ENCODE measurements at places on chromosomes 11 and 22.

DNA sequence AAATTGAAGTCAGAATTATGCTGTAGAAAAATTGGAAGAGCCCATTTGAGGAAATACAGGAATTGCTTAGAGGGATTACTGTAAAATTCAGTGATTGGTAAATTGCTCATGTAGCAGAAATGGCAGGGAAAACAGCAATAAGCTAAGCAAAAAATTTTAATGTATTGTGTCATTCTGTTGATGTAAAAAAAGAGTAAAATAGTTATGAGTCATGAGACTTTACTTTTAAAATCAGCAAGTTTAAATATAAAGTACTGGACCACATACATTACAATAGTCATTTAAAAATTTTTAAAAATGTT lies 10.4 kb downstream of the PDHX start:
- DNase-seq: no peak

GRCh38 chr11:58845386-58845785 lies 882 bp upstream of the GLYATL2 start:
- DNase-seq: no peak

- DNase-seq: no peak
These were observed 137.8 kb upstream of the BDNF start for GRCh38 chr11:27837895-27838563.

DNA sequence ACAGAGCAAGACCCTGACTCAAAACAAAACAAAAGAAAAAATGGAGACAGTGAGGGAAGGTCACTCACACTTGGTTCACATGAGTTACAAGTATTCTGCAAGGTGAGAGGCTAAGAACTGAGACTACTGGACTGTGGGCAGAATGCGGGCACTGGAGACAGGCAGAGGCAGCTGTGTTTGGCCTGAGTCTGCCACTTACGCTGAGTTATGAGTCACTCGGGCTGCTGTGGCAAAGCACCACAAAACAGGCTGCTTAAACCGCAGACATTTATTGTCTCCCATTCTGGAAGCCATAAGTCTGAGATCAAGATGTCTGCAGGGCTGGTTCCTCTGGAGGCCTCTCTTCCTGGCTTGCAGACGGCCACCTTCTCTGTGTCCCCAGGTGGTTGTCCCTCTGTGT lies 122.8 kb downstream of the SHANK2 start:
- no peak for DNase-seq

- no peak for DNase-seq
These were observed 194.3 kb upstream of the ANO3 start for GRCh38 chr11:26137651-26138050.

- no peak for DNase-seq
These were observed 17.2 kb upstream of the TAB1 start for GRCh38 chr22:39382410-39382809.

DNA sequence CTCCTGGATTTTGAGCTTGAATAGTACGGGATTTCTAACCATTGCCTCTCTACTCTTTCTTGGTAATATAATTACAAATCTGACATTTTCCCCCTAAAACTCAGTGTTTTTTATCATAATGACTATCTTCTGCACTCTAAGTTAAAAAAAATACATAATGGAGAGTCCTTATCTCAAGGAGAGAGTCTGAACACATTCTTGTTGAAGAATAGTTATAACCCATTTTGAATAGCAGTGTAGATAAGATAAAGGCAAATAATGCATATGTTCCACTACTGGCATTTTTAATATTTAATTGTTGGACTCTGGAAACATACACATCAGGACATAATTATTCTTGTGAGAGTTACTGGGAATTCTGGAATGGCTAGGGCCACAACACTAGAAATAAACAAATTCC lies 456.5 kb upstream of the ANO5 start:
- DNase-seq: no peak

DNA sequence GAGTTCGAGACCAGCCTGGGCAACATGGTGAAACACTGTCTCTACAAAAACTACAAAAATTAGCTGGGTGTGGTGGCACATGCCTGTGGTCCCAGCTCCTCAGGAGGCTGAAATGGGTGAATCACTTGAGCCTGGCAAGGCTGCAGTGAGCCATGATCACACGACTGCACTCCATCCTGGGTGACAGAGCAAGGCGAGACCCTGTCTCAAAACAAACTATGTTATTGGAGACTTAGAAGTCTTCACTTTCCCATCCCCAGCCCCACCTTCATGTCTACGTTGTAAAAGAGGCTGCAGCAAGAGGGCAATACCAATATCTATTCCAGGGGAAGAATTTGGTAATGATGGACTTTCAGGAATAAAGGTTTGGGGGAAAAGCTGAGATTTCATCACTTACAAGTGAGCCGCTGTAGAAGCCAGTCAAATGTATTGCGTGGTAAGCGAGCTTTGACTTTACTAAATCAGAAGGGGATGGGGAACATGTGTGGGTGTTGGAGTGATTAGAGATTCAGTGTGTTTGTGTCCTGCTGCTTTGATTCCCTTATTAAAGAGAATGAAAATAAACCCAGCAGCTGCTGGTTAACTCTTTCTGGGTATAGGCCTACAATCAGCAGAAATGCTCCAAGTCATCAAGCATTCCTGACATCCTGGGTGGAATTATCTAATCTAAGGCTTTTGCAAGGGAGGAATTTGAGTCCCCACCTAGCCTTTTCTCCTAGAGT lies 53.7 kb downstream of the UBASH3B start:
- DNase-seq: no peak

DNA sequence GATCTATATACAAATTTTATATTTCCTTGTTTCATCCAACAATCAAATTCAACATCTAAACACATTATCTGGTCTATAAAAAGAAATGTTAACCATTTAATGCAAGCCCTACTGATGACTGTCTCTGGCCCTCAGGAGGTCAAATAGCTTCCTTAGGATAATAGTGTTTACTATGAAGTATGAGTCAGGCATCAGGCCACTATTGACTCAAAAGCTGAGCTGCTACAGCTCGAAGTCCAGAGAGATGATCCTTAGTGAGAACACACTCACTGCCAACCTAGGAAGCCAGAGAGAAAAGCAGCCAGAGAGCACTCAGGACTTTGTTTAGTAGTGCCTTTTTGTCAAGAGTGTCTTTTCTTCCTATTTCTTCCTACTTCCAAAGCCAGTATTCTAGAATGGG lies 171.8 kb downstream of the SOX6 start:
- no peak for DNase-seq

- no peak for DNase-seq
These were observed 7.5 kb upstream of the PPARA start for GRCh38 chr22:46142548-46143490.

DNA sequence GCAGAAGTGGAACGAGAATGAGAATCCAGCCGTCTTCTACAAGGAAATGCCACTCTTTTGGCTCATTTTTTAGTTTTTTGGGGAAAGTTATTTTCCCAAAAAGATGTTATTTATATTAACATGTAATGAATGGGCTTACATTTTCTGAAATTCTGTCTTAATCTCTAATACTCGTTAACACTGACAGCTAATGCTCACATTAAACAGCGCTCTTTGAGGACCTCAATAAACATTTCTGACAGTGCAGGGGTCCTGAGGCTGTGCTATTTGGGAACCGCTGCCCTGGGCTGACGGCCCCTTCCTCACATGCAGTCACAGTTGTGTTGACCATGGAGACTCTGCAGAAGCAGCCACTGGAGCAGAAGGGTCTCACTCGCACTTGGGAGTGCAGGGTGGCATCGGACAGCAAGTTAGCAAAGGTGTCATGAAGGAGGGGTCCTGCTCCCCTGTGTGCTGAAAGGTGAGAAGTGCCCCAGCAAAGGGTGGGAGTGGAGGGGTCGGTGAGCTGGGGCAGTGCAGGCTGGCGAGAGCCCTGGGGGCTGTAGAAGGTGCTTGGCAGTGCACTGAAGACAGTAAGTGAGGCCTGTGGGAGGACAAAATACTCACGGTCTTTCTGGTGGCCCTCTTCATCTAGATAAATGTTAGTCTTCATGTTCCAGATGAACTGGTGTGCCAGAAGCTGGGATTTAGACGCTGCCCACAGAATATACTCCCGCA lies 53.1 kb upstream of the SERPIND1 start:
- no peak for DNase-seq

GRCh38 chr11:67111261-67111660 lies 7.8 kb upstream of the KDM2A start:
- no peak for DNase-seq

GRCh38 chr22:21713428-21714058 lies 22.1 kb downstream of the YPEL1 start:
- DNase-seq: no peak

GRCh38 chr11:17771415-17771814 lies 36.8 kb downstream of the KCNC1 start:
- no peak for DNase-seq

GRCh38 chr11:119691701-119692539 lies 37.1 kb downstream of the NECTIN1 start:
- DNase-seq: no peak

DNA sequence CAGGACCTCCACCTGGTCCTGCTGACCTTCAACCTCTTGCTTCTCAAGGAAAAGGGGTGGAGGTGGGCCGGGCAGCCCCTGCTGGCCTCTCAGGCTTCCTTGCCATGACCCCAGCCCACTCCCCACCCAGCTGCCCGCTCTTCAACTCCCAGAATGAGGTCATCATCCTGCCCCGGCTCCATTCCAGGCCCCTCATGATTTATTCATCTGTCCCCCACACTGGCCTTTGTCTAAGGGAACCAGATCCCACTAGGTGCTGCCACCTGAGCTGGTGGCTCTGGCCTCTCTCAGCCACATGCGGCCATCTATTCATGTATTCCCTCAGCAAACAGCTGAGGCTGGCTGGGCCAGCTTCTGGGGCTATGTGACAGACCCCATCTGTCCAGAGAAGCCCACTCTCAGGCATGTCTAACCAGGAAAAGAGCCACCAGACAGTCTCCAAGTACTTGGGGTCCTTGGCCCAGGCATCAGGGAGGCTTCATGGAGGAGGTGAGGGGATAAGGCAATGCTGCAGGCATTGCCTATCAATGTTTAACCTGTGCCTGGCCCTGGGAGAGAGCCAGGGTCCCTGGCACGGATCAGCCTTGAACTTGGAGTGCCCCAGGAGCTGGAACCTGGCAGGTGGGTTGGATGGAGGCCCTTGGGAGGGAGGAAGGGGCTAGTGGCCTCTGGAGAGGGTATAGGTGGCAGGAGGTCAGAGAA lies 2.2 kb upstream of the CABP2 start:
- DNase-seq: no peak

GRCh38 chr11:61732705-61733104 lies 19.7 kb upstream of the MYRF start:
- peak; percentile 47 for DNase-seq

GRCh38 chr11:9136741-9137140 lies 45.3 kb upstream of the SCUBE2 start:
- no peak for DNase-seq

GRCh38 chr11:116541460-116541859 lies 231.3 kb downstream of the BUD13 start:
- no peak for DNase-seq
